Stimulated activated effector memory CD8-positive, alpha-beta T cell treated with anti-CD3 and anti-CD28 coated beads, Interleukin-12 subunit alpha, Interleukin-12 subunit beta, amount 100 ng/mL, for 72 hours (primary cell): ENCODE measurements at places on chromosomes 13 and 19.

GRCh38 chr19:39310558-39311311 lies 9.9 kb downstream of the LRFN1 start:
- DNase-seq: no peak

GRCh38 chr19:18433015-18433691 lies 4.8 kb downstream of the ISYNA1 start:
- DNase-seq: no peak

- DNase-seq: no peak
Observed at GRCh38 chr19:51565583-51565982, 5.5 kb upstream of the ZNF175 start.

- DNase-seq: no peak
Observed at GRCh38 chr19:12345197-12345596, 11.8 kb upstream of the ZNF563 start.

- no peak for DNase-seq
Observed at GRCh38 chr13:24183741-24184182, 23.2 kb downstream of the SPATA13 start.

DNA sequence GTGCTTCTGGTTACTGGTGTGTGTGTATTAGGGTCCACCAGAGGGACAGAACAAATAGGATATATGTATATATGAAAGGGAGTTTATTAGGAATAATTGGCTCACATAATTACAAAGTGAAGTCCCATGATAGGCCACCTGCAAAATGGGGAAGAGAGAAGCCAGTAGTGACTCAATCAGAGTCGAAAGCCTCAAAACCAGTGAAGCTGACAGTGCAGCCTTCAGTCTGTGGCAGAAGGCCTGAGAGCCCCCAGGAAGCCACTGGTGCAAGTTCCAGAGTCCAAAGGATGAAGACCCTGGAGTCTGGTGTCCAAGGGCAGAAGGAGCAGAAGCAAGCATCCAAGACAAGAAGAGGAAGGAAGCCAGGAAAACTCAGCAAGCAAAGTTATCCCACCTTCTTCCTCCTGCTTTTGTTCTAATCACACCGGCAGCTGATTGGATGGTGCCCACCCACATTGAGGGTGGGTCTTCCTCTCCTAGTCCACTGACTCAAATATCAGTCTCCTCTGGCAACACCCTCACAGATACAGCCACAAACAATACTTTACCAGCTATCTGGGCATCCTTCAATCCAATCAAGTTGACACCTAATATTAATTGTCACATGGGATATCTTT lies 21.7 kb upstream of the SCEL start:
- no peak for DNase-seq

DNA sequence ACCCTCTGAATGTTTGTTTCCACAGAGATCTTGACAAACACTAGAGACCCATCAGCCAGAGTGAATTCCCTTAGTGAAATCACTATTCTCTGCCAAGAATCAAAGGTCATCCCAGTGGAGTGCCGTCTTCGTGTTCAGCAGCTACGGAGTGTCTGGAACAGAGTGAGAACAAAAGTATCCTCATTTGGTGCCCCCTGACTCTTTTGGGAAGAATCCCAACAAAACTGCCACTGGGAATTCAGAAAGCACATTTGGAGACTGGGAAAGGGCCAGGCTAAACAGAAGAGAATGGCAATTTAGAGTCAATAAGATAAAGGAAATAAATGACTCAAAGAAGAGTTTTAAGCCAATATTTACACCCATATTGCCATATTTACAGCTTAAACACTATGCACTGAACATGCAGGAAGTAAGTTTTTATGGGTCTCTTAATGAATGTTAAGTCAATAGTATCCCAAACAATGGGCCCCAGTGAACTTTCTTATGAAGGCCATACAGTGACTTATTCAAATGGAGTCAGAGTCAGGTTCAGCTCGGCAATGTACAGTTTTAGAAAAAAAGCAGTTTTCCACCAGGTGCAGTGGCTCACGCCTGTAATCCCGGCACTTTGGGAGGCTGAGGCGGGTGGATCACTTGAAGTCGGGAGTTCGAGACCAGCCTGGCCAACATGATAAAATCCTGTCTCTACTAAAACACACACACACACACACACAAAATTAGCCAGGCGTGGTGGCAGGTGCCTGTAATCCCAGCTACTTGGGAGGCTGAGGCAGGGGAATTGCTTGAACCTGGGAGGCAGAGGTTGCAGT lies 392.6 kb downstream of the KLF5 start:
- DNase-seq: no peak

DNA sequence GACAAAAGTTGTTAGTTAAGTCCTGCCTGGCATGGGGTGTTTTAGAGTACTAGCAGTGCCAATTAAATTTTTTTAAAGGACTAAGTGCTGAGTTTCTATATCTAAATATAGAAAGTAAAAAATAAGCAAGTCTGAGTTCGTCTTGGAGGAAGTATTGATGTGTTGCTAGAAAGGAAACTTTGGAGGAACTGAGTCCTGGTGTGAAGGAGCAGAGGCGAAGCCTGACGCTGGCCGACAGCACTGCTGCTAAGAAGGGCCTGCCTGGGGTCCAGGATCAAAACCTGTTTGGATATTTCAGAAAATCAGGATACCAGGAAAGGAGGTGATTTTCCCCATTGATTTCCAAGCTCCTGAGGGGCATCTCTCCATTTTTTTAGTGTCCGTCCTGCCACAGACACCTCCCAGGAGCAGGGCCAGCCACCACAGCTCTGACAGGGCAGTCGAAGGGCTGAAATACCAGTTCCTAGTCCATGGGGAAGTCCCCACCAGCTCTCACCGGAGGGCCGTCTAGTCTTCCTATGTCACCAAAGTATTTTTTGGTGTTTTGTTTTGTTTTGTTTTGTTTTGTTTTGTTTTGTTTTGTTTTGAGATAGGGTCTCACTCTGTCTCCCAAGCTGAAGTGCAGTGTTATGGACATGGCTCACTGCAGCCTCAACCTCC lies 38.2 kb upstream of the NPAS1 start:
- no peak for DNase-seq

GRCh38 chr19:4185413-4186086 lies 3.1 kb downstream of the ANKRD24 start:
- no peak for DNase-seq

- no peak for DNase-seq
Observed at GRCh38 chr19:55067869-55068268, 4.9 kb upstream of the RDH13 start.

DNA sequence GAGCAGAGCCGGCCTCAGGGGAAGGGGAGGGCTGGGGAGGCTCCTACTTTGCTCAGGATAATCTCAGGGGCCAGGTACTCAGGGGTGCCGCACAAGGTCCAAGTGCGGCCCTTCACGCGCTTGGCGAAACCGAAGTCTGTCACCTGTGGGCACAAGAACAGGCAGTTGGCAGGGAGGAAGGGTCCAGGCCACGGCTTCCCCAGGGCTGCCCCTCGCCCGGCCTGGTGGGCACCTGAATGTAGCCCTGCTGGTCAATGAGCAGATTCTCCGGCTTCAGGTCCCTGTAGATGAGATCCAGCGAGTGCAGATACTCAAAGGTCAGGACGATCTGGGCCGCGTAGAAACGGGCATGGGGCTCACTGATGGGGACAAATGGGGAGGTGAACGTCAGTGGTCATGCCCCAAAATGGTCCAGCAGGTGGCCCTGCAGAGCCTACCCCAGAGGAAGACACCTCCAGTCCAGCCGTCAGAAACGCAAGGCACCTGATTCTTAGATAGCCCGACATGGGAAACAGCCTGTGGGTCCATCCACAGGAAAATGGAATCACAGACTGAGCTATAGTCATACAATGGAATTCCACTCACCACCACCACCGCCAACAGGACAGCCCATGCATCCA lies 7.1 kb upstream of the SAMD1 start:
- no peak for DNase-seq

- no peak for DNase-seq
Observed at GRCh38 chr19:2982983-2983350, 5.6 kb downstream of the TLE6 start.

GRCh38 chr13:82115391-82115790 lies 1766.9 kb downstream of the SLITRK1 start:
- DNase-seq: no peak

- DNase-seq: peak; percentile 77
Observed at GRCh38 chr19:57406516-57407123, 4.3 kb upstream of the ZNF17 start.

GRCh38 chr19:40752257-40752781 lies 1.3 kb downstream of the SNRPA start:
- DNase-seq: peak; percentile 62

- no peak for DNase-seq
Observed at GRCh38 chr19:10895920-10896319, 24.6 kb downstream of the CARM1 start.

GRCh38 chr19:32877323-32877912 lies 7.9 kb upstream of the SLC7A9 start:
- no peak for DNase-seq

DNA sequence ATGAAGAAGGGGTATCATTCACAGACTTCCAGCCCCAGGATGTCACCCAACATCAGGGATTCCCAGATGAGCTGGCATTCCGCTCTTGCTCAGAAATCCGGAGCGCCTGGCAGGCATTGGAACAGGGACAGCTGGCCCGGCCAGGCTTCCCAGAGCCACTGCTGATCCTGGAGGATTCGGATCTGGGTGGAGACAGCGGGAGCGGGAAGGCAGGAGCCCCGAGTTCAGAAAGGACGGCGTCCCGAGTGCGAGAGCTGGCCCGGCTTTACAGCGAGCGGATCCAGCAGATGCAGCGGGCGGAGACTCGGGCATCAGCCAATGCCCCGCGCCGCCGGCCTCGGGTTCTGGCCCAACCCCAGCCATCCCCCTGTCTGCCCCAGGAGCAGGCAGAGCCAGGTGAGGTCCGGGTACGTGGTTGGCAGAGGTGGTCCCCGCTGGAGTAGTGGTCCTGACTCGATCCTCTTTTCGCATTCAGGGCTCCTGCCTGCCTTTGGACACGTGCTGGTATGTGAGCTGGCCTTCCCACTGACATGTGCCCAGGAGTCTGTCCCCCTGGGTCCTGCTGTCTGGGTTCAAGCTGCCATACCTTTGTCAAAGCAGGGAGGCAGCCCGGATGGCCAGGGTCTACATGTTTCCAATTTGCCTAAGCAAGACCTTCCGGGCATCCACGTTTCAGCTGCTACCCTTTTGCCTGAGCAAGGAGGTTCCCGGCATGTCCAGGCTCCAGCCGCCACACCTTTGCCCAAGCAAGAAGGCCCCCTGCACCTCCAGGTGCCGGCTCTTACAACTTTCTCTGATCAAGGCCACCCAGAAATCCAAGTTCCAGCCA lies 11.0 kb downstream of the PLEKHG2 start:
- DNase-seq: no peak

GRCh38 chr13:39197647-39198007 lies 159.4 kb downstream of the NHLRC3 start:
- DNase-seq: no peak

GRCh38 chr13:82088781-82089180 lies 1747.9 kb upstream of the SPRY2 start:
- DNase-seq: no peak

- no peak for DNase-seq
Observed at GRCh38 chr19:12194827-12195731, 32.2 kb downstream of the ZNF136 start.

DNA sequence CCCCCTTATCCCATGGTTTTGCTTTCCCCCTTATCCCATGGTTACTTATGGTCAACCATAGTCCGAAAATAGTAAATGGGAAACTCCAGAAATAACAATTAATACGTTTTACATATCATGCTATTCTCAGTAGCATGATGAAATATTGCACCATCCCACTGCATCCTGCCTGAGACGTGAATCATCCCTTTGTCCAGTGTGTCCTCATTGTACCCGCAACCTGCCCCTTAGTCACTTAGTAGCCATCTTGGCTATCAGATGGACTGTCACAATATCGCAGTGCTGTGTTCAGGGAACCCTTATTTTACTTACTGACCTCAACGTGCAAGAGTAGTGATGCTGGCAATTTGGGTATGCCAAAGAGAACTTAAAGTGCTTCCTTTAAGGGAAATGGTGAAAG lies 10.5 kb upstream of the NBEA start:
- DNase-seq: no peak

- DNase-seq: peak; percentile 63
Observed at GRCh38 chr19:54208784-54209057, 8.1 kb downstream of the RPS9 start.

- DNase-seq: no peak
Observed at GRCh38 chr13:60143775-60144174, 20.0 kb downstream of the DIAPH3 start.

DNA sequence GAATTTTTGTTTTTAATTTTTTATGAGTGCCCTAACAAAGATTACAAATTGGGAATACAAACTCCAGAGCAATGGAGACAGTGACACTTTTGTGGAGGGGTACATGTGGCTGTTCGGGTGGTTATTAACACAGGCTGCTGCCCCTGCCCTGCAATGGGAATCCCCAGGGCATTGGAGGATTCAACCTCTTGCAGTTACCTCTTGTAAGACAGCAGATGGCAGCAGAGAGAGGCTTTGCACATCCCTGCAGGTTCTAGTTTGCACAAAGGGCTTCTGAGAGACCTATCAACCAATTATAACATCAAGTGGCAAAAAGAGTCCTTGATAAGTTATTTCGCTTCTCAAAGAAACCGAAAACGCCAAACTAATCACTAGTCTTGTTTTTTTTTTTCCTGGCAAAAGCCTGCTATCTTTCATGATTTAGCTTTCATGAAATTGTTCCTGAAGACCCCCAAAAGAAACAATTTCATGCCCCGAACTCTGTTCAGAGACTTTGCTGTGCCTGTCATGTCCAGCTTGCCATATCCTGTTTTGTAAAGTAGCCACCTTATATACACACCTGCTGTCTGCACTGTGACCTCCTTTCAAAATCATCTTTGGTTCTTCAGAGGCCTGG lies 10.4 kb downstream of the GJB2 start:
- peak; percentile 24 for DNase-seq

GRCh38 chr19:13042443-13043130 lies 47.3 kb downstream of the NFIX start:
- DNase-seq: no peak

- DNase-seq: no peak
Observed at GRCh38 chr19:56142087-56142787, 1.1 kb downstream of the ZNF444 start.
